ENCODE measurements at places on chromosomes 11 and 22.

- DNase-seq: no peak
Observed at GRCh38 chr11:12202661-12203310, 92.4 kb downstream of the MICAL2 start.

DNA sequence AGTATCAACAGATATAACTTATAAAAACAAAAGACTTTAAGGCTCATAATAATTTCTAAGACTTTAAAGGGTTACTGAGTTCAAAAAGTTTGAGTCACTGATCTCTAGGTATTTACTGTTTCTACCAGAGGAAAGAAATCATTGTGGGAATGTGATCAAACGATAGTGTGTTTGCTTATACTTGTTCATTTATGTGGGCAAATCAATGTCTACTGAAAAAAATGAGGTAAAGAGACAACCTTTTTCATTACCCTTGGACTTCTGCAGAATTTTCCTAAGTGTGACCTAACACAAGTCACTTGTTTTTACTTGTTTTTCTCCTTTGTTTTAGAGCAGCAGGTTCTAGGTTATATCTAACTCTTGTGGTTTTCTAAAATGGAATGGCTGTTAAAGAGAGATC lies 65.4 kb downstream of the PRR5L start:
- no peak for DNase-seq

- no peak for DNase-seq
Observed at GRCh38 chr22:17115945-17116565, 5.1 kb downstream of the TMEM121B start.

DNA sequence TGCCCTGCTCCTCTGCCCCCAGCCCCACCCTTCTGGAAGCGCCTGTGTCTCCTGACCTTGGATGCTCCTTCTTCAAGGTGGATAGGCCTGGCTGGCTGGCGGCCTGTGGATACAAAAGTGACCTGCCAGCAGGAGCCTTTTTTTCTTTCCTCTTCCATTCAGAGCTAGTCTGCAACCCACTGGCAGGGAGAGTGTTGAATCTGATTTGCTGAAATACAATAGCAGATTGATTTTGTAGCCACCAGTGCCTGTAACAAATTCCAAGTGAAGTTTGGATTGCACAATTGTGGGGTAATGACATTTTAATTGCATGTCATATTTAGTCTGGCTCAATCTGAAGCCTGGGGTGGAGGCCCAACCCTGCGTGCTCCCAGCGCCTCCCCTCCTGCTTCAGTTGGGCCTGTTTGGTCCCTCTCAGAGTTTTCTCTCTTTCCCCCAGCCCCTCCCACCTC lies 97.2 kb downstream of the GRIK4 start:
- no peak for DNase-seq

DNA sequence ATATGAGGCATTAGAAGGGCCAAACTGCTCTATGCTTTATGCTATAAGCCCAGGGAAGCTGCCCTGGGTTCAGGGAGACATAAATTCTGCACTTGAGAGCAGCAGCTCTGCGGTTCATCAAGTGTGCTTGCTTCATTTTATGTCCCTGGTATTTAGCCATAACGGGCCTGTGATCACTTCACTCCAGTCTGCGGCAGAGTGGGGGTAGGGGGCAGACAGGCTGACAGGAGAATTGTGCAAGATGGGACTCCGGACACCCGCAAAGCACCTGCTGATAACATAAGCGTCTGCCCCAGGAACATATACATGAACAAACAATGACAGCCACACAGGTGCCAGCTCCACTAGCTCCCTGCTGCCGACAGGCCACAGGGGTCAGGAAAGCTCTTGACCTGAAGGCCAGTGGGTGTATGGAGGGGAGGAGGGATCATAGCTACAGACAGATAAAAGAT lies 56.1 kb downstream of the SMCO4 start:
- DNase-seq: no peak

DNA sequence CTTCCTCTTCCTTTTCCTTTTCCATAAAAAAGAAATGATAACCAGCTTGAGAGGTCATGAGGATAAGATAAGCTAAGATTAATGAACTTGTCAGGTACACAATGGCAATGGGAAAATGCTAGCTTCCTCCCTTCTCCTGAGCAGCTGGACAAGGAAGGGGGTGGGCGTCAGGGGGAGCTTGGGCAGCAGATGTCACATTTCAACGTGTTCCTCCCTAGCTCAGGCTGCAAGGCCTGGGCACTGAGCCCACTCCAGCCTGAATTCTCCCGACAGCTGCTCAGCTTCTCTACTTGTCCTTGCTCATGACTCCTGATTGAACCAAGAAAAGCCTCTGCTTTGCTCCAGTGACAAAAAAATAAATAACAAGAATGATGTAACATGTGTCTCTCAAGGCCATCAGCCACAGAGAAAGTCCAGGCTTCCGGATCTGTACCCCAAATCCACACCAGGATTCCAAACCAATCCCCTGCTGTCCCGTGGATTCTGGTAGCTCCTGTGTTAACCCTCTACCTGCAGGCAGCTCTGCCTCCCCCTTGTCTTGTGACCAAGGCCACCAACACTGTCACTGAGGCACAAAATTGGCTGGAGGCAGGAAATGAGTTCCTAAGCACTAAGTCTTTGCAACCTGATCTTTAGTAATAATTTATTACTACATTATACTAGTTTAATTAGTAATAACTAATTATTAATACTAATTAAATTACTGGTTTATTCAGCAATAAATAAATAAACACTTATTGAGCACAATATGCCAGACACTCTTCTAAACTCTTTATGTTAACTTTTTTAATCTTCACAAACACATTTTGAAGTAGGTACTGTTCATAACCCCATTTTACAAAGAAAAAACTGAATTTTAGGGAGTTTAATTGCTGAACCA lies 146.5 kb downstream of the CCDC34 start:
- no peak for DNase-seq

DNA sequence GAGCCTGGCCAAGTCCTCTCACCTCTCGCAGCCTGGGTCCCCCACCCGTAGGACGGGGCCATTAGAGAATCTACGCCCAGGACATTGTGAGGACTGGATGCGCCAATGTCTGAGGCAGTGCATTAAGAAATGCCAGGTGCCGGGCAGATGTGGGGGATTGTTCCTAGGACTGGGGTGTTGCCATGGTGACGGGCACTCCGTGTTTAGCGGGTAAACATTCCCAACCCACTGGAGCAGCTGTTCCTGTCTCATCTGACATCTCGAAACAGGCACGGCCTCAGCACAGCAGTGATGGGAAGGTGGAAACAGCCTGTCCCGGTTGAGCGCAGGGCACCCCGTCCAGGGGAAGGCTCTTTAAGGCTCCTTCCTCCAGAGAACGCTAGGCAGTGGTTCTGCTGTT lies 99.6 kb upstream of the RTL6 start:
- no peak for DNase-seq

GRCh38 chr22:27846910-27847309 lies 45.4 kb upstream of the MN1 start:
- DNase-seq: no peak

GRCh38 chr11:25527841-25528240 lies 804.1 kb upstream of the ANO3 start:
- no peak for DNase-seq

GRCh38 chr11:100816823-100817222 lies 129.7 kb downstream of the ARHGAP42 start:
- no peak for DNase-seq

DNA sequence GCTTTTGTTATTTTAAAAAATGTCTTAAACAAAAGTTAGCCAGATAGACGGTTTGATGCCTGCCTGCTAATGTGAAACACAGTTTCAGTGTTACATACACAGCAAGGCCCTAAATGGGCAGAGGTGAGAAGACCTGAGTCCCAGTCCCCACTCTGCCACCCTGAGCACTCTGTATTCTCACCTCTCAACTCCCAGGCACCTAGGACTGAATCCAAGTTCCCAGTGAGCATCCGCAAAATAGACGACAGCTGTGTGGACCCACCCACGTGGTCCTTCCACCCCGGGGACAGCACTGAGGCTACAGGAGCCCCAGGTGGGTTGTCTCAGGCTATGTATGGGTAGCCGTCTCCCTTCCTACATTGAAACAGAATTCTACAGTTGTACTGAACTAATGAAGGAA lies 111.5 kb downstream of the RPL27A start:
- DNase-seq: no peak

DNA sequence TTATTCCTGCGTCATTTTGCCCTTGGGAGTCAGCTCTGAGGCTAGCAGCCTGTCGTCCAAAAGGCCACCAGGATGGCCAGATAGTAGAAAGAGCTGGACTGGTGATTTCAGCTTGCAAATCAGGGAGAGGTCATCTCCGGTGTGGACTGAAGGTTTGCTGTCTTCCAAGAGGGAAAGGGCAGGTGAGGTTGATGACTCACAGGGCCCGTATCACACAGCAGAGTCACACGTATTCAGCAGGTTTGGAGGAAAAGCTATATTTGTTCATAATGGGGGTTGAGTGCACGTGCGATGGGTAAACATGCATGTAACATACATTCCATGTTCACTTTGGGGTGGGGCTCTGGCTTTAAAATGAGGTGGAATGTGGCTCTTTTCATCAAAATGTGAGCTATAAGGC lies 25.6 kb downstream of the MRPL21 start:
- no peak for DNase-seq

GRCh38 chr11:47864901-47865300 lies 16.8 kb upstream of the NUP160 start:
- DNase-seq: no peak

- DNase-seq: no peak
Observed at GRCh38 chr11:69947059-69947792, 128.0 kb upstream of the FGF3 start.

DNA sequence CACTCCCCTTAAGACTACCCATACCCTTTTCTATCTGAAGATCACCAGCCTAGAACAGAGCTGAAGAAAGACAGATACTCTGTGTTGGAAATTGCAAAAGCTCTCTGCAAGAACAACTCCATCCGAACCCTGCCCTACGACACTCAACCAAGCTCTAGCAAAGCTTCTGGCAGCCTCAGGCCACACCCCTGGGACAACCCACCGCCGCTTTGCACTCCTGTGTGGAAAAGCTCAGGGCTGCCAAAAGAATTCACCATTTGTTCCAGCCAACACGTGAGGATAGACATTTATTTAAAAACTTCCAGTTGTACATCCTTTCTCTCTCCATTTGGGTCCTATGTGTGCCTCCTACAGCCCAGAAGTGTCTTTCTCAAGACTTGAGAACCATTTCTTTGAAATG lies 62.4 kb upstream of the CD5 start:
- no peak for DNase-seq

DNA sequence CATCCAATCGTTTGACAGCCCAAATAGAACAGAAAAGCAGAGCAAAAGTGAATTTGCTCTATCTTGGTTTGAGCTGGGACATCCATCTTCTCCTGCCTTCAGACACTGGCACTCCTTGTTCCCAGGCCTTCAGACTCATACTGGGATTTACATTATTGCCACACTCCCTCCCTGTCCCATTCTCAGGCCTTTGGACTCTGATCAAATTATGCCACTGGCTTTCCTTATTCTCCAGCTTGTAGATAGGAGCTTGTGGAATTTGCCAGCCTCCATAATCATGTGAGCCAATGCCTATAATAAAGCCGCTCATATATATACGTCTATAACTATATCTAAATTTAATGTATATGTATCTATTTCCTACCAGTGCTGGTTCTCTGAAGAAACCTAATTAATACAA lies 568.3 kb upstream of the KIRREL3 start:
- no peak for DNase-seq

DNA sequence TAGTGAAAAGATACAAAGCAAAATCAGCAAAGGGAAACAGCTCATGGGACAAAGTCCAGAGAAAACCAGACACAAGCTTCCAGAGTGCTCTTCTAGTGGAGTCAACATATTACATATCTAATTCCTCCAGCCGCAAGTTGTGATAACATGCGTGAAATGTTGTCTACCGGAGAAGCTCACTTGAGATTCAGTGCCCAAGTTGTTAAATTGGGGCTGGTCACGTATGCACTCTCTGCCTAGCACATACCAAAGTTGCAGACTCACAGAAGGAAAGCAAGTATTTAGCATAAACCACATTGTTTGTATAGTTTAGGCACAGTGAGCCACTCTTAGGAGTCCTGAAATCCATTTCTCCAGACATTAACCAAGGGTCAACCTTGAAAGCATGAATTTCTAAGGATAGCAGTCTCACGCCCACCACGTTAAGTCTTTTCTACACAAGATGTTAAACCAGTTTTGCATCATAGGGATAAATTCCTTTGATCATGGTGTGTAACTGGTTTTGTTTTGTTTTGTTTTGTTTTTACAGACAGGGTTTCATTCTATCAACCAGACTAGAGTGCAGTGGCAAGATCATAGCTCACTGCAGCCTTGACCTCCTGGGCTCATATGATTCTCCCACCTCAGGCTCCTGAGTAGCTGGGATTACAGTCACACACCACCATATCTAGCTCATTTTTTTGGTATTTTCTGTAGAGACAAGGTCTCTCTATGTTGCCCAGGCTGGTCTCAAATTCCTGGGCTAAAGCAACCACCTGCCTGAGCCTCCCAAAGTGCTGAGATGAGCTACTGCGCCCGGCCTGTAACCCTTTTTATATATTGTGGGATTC lies 39.5 kb upstream of the EP300 start:
- no peak for DNase-seq

DNA sequence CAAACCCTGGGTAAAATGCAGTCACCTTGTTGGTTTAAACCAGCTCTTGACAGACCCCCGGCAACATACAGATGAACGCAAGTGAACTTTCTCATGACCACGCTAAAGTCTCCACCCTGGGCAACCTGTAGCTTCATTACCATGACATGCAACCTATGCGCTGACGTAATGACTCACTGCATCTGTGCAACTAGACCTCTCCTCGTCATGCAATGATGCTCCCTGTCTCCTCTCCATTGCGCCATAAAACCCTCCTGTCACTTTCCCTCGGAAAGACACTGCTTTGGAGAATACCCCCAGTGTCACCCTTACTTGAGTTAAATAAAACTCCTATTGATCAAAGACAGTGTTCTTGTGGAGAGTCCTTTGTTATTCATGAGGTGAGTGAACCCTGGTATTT lies 52.5 kb downstream of the RCN1 start:
- DNase-seq: no peak

DNA sequence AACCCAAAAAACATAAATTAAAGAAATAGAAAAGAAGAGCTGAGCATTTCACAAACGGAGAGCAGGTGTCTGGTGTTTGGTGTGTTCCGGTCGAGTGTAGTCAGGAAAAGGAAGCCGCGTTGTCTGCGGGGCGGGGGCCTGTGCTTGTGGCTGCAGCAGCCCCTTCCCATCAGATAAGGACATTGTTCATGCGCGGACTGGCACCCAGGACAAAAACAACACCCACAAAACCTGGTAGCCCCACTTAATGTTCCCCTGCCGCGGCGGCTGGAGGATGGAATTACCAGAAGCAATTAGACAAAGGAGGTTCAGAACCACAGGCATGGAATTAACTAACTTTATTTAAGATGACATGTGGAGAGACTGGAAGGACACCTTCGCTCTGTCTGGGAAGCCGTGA lies 29.9 kb downstream of the KRTAP5-5 start:
- DNase-seq: no peak

DNA sequence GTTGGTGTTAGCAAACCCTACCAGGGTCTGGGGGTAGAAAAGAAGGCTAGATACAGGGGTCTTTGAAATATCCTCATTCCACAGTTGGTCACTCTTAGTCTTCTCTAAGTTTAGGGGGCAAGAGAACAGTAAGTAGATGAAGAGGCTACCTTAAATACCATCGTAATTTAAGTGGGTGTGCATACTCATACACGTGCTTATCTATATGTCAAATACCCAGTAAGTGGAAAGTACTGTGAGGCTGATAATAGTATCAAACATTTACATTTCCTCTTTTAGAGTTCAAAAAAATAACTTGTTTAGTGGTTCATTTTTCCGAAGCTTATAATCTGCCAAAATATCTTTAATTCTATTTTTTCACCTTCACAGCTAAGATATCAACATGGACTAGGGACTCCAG lies 90.7 kb downstream of the WNT11 start:
- no peak for DNase-seq

- DNase-seq: no peak
Observed at GRCh38 chr11:93783765-93784144, 327 bp upstream of the MED17 start.

Data from activated T-cell treated with anti-CD3 and anti-CD28 coated beads, Interleukin-2, amount 50 U/mL, for 24 hours (primary cell).